Stimulated activated CD8-positive, alpha-beta memory T cell treated with anti-CD3 and anti-CD28 coated beads, Interleukin-4, amount 100 ng/mL, for 48 hours (primary cell): ENCODE measurements at places on chromosomes 16 and 17.

GRCh38 chr16:89847051-89847939 lies 19.0 kb downstream of the SPIRE2 start:
- no peak for DNase-seq

DNA sequence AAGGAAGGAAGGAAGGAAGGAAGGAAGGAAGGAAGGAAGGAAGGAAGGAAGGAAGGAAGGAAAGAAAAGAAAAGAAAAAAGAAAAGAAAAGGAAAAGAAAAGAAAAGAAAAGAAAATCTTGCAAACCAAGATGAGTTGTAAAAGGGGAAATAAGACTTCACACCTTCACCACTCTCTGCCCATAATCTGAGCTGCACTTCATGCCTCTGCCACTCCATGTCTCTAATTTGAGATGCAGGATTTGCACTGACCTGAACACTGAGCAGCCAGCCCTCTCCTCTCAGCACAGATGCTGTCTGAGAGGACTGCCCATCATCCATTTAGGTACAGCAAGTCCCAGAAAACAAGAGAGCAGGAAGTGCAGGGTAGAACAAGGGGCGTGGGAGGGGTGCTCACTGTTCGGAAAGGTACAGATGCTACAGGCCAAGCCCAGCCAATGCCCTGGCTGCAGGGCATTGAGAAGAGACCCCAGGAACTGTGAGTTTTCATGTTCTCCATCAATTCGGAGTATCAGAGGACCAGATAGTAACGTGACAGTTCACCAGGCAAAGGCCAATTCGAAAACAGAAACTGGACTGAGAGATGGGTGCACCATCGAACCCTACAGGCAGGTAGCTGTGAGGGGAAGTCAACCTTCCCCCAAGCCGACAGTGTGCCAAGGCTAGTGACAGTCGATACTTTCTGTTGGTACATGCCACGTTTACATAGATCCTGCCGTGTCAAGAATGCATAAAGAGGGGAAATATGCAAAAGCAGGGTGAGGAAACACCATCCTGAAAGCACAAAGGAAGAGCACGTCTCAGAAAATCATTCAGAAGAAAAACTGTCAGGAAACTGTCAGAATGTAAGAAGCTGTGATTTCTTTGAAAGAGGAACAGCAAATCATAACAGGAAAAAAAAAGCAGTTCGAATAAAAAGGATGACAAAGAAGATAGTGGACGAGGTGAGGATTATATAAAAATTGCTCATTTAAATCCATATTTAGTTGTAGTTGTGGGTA lies 142.0 kb upstream of the RCVRN start:
- no peak for DNase-seq

- DNase-seq, result no peak
Measured at GRCh38 chr16:870856-871561, 70.5 kb upstream of the GNG13 start.

- DNase-seq, result no peak
Measured at GRCh38 chr17:44408786-44409185, 19.3 kb upstream of the ITGA2B start.

GRCh38 chr16:56625140-56625942 lies at the start of gene MT1E:
Gene MT1E, plus strand, starts transcription at chr16:56625781. Its CDS starts 71 bp downstream, at chr16:56625852.
- peak; percentile 86 for DNase-seq

- DNase-seq, result no peak
Measured at GRCh38 chr16:23570992-23571632, 13.6 kb downstream of the UBFD1 start.

- DNase-seq, result no peak
Measured at GRCh38 chr16:81992859-81993258, 18.4 kb downstream of the SDR42E1 start.

DNA sequence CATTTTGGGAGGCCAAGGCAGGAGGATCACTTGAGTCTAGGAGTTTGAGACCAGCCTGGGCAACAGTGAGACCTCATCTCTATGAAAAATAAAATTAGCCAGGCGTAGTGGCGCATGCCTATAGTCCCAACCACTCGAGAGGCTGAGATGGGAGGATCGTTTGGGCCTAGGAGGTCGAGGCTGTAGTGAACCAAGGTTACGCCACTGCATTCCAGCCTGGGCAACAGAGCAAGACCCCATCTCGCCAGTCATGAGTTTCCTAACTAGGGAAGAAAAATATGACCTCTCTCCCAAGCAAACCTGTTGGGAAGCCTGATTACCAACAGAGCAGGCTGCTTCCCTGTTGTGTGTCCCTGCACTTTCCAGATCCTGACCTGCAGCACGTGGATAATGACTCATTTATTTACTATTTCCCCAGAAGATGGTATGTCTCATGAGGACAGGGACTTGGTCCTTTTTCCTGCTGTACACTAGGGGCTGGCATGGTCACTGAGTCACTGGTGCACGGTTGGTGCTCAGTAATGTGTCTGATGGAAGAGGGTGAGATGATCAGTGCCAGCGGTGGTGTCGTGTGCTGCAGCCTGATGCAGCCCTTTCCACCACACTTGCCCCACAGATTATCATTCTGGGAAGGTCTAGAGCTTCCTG lies 30.8 kb downstream of the NMT1 start:
- no peak for DNase-seq

- DNase-seq, result peak; percentile 100
Measured at GRCh38 chr17:78360371-78361224, 721 bp upstream of the SOCS3 start.

DNA sequence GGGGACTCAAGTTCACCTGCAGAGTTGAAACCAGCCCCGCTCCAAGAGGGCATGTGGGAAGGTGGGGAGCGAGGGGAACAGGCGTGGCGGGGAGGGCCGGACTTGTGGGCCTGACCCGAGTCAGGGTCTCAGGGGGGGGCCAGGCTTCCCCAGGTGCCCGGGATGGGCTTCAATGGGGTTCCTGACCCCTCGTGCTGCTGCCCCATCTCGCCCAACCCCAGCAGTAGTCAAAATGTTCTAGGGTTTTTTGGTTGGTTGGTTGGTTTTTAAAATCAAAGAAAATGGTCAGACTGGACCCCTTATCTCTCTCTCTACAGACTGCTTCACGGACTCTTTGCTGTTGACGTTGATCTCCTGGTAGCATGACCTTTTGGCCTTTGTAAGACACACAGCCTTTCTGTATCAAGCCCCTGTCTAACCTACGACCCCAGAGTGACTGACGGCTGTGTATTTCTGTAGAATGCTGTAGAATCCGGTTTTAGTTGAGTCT lies 69.5 kb downstream of the AMFR start:
- DNase-seq, result no peak

DNA sequence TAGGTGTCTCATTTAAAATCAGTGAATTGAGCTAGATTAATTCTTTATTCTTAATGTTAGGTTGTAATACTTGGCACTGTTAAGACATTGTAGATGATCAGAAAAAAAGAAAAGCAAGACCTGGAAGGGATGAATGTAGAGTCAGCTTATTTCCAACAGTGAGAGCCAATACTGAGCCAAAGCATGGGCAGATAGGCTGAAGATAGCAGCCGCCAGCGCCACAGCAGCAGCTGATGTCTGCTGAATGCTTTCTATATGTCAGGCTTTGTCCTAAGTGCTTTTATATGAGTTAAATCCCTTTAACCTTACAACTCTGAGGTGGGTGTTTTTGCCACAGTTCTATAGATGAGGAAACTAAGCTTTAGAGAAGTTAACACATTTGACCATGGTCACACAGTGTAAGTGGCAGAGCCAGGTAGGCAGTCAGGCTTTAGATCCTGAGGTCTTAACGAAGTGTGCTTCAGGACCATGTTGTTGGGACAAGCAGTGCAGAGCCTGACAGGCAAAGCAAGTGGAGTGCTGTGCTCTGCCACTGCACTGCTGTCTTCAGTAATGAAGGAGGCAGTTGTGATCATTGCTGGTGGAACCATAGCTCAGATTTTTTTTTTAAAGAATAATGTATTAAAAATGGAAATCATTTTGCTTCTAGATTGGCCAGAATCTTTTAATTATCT lies 25.9 kb downstream of the TNRC6A start:
- no peak for DNase-seq

DNA sequence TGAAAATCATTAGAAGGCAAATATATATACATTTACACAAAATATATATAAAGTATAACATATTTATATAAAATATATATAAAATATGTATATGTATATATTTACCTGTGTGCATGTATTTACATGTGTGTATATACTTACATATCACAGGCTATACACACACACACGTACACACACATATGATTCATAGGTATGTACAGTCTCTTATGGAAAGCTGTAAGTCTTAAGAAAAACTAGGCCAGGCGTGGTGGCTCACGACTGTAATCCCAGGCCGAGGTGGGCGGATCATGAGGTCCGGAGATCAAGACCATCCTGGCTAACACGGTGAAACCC lies 14.7 kb downstream of the TOM1L2 start:
- no peak for DNase-seq

DNA sequence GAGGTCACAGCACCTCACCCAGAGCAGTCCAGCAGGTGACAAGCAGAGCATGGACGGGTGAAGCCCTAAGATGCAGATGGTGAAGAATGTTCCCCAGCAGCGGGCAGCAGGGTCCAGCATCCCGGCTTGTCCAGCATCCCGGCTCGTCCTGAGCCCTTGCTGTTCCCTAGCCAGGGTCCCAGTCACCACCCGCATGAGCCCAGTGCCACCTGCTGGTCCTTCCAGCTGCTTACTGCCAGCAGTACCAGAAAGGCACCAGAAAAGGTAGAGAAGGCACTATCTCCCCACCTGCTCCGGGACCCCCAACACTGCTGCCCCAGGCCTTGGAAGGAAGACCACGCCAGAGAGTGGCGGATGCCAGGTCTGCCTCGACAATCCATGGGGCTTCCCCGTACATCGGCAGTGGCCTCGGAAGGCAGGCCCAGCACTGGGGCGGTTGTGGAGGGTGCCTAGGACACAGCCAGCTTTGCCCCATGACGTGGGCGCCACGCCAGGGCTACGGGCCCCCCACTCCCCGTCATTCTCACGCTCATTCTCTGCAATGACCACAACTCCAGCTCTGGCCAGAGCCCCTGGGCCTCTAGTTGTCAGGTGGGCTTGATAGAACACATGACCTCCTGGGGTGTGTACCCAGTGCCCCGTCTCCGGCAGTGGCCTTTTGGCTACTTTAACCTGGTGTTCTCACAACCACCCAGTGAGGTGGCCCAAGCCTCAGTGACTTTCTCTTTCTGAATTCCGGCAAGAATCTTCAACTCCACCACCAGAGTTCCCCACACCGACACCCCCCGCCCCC lies 1.4 kb downstream of the CENPX start:
- peak; percentile 73 for DNase-seq

- peak; percentile 69 for DNase-seq
Measured at GRCh38 chr16:68445458-68445857, 2.9 kb downstream of the SMPD3 start.

- DNase-seq, result peak; percentile 68
Measured at GRCh38 chr17:82985973-82986372, 93.4 kb upstream of the METRNL start.

GRCh38 chr16:78800523-78800922 lies 701.1 kb downstream of the WWOX start:
- no peak for DNase-seq

DNA sequence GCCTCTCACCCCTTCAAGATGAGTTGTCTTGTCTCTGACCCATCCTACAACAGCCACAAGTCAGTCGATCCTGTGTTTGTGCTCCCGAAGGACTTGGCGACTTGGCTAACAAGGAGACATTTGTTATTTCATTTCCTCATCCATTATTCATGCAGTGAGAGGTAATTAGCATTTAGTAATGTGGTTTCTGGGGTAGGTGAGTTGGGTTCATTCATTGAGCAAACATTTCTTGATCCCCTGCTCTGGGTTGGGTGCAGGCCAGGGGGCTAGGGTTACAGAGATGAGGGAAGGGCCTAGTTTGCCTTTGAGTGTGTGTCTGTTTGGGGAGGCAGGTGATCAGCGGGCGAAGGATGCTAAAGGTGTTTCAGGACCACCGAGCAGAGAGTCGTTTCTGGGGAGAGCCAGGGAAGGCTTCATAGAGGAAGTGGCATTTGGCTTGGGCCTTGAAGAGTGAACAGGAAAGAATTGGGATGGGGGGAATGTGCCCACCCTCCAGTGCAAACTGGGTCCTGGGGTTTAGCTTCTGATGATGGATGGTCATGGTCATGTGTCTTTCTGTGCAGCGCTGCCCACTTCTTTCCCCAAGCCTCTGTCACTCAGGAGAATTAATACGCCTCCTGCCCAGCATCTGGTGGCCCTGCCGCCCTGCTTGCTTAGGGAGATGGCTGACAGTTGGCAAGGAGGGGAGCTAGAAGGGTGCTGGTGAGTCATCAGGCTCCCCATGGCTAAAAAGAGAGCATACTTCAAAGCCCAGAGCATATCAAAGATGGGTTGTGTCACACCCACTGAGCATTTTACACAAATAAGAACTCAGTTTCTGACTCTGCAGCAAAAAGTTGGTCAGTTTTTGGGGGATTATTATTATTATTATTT lies 38.5 kb downstream of the MSI2 start:
- peak; percentile 41 for DNase-seq

- no peak for DNase-seq
Measured at GRCh38 chr16:65832679-65833078, 533.8 kb upstream of the CDH5 start.

- DNase-seq, result peak; percentile 39
Measured at GRCh38 chr17:6660805-6661463, 9.4 kb downstream of the C17orf100 start.

DNA sequence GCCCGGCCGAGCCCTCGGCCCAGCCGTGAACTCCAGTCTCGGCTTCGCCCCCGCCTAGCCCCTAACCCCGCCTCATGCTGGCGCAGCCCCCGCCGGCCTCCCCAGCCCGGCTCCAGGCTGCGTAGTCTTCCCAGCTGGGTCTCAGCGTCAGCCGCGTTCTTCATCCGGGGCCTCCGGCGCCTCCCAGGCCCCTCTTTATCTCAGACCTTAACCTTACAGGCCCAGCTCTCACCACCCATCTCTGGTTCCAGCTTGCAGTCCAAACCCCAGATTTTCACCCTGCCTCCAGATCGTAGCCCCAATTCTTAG lies at the start of gene PROCA1:
Gene PROCA1 (minus strand): TSS at position 166 of the 309 bp plus-strand sequence. CDS start 228 bp downstream, outside the sequence.
- DNase-seq, result no peak

DNA sequence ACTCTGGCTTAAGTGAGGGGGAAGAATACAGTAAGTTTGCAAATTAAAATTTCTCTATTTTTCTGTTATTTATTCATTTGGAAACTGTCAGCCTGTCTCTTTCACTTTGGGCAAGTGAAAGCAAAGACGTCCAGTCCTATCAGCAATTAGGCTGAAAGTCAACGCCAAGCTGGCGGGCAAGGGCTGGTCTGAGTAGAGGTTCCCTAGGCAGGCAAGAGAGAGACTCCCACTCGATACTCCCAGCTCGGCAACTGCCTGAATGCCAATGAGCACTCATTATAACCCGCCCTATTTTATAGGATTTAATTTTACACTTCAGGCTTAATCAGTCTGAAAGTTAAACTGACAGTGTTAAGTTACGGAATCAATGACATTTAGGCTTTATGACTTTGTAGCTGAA lies 14.3 kb upstream of the SLC38A8 start:
- no peak for DNase-seq

DNA sequence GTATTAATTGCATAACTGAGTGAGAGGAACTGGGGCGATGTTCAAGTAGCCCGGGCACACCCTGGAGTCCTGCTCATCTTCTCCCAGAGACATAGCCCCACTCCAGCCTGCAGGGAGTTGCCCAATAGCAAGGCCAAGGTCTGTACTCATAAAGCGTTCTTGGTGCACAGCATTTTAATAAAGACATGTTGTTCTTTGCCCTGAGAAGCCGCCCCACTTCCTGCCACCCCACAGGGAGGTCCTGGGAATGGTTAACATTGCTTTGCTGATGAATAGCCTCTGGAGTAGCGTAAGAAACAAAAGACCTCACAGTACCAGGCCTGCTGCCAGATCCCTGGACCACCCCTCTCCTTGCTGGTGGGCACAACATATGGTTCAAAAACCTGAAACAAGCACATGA lies 21.6 kb upstream of the CDH1 start:
- no peak for DNase-seq

GRCh38 chr17:21551081-21551881 lies 141.0 kb upstream of the KCNJ18 start:
- DNase-seq, result peak; percentile 86

GRCh38 chr16:87918866-87919680 lies 17.3 kb downstream of the CA5A start:
- no peak for DNase-seq
